ENCODE measurements at places on chromosomes 6 and 20. TPM values are rescaled to one million over a fixed set of nuclear protein-coding genes. Genes with fewer than 3 reads are reported as not detected.

Gene ZBP1
- total RNA-seq: 10.9 TPM

Gene RSPH4A
- 0.24 TPM for total RNA-seq

Gene ZFAND3
- 38.0 TPM for total RNA-seq

Gene NOX3
- total RNA-seq: not detected

Gene SLC2A4RG
- total RNA-seq: 98.4 TPM

Gene SMOC2
- not detected for total RNA-seq

Gene TMEM244
- total RNA-seq: not detected

Gene WFDC10B
- total RNA-seq: not detected

Gene GNAS-AS1
- total RNA-seq: 0.89 TPM

Gene BANF2
- not detected for total RNA-seq

Gene PIM1
- total RNA-seq: 566 TPM

Gene CLDN20
- total RNA-seq: not detected

Gene SLC17A3
- not detected for total RNA-seq

Gene AVP
- not detected for total RNA-seq

Gene RNF217
- total RNA-seq: 1.8 TPM

Gene PKHD1
- total RNA-seq: not detected

Gene SLC13A3
- 0.10 TPM for total RNA-seq

Gene OPN5
- total RNA-seq: not detected

Gene C20orf173
- not detected for total RNA-seq

Gene SYCP2L
- not detected for total RNA-seq

Gene APOBEC2
- total RNA-seq: not detected

Gene TBP
- total RNA-seq: 20.8 TPM

Gene METTL24
- not detected for total RNA-seq

Gene HLA-G
- 0.14 TPM for total RNA-seq

Gene COX4I2
- not detected for total RNA-seq

Gene KCNQ2
- total RNA-seq: not detected

Gene LPA
- not detected for total RNA-seq

Gene LINC00237
- total RNA-seq: not detected

Gene ULBP2
- 3.4 TPM for total RNA-seq

Gene CST5
- not detected for total RNA-seq

Gene PI3
- not detected for total RNA-seq

Gene KCNK5
- total RNA-seq: 3.1 TPM

Gene RHAG
- not detected for total RNA-seq

Gene FNDC11
- 0.50 TPM for total RNA-seq

Gene SYTL3
- total RNA-seq: 45.2 TPM

Gene MYB
- 5.2 TPM for total RNA-seq

Gene BHLHE23
- not detected for total RNA-seq

Gene NPBWR2
- not detected for total RNA-seq

Gene LGSN
- not detected for total RNA-seq

Gene BNIP5
- total RNA-seq: not detected

Gene BPIFB2
- total RNA-seq: not detected

Gene PACSIN1
- 0.78 TPM for total RNA-seq

Gene SIGLEC1
- not detected for total RNA-seq
